ENCODE measurements at places on chromosomes 7 and 10. TPM values are rescaled to one million over a fixed set of nuclear protein-coding genes. Genes with fewer than 3 reads are reported as not detected.
A peak's percentile ranks its signal among the peaks of the same experiment; 100 is the strongest.

- DNase-seq: no peak
These were observed 967.8 kb upstream of the SORCS1 start for GRCh38 chr10:108132303-108132702.

DNA sequence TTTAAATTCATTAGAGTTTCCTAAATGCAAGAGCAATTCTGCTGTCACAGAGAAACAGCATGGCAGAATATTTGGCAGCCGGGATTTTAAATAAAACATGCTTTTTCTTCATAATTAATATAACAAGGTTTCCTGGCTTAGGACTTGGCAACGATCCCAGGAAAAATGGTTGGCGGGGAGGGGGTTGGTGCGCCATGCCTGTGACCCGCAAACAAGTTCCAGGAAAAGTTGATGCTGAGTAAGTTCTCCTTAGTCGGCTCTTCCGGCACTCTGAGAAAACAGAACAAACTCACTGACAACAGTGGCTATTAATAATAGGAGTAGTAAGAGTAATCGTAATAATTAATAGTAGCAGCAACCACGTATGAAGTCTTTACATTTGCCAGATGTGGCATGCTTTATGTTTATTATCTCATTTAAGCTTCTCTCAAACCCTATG lies 4.6 kb downstream of the HABP2 start:
- DNase-seq: no peak

The HTR5A gene
- not detected for total RNA-seq

DNA sequence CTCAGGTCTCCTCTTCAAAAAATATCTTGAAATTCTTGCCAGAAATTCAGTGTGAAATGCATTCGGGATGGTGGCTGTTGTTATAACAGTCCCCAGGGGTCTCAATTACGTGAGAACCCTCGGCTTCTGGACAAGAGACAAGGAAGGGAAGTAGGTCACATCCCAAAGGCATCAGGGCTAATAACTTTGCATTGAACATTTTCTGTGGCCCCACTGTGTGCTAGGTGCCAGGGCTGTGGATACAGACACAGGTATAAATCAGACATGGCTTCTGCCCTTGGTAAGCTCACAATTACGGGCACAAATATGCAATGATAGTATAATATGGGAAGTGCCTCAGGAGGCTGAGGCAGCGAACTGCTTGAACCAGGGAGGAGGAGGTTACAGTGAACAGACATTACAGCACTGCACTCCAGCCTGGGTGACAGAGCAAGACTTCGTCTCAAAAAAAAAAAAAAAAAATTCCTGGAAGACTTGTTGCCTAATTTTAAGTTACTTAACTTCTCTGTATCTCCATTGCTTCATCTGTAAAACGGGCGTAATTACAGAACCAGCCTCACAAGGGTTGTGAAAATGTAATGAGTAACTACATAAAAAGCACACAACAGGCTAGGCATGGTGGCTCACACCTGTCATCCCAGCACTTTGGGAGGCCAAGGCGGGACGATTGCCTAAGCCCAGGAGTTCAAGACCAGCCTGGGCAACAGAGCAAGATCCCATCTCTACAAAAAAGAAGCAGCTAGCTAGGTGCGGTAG lies 2.5 kb upstream of the RHBDD2 start:
- no peak for DNase-seq

DNA sequence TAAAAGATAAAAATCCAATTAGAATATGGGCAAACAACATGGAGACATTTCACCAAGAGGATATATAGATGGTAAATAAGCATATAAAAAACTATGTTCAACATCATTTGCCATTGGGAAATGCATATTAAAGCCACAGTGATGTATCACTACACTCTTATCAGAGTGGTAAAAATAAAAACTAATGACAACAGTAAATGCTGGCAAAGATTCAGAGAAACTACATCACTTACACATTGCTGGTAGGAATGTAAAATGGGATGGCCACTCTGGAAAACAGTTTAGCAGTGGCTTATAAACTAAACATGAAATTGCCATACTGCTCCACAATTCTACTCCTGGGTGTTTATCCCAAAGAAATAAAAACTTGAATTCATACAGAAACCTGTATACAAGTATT lies 59.2 kb downstream of the CROT start:
- DNase-seq: no peak

The HMX2 gene
- total RNA-seq: not detected

- DNase-seq: peak; percentile 83
These were observed 118.0 kb downstream of the WDFY4 start for GRCh38 chr10:48802611-48803071.

GRCh38 chr10:111430070-111430469 lies 353.2 kb downstream of the ADRA2A start:
- peak; percentile 2 for DNase-seq

DNA sequence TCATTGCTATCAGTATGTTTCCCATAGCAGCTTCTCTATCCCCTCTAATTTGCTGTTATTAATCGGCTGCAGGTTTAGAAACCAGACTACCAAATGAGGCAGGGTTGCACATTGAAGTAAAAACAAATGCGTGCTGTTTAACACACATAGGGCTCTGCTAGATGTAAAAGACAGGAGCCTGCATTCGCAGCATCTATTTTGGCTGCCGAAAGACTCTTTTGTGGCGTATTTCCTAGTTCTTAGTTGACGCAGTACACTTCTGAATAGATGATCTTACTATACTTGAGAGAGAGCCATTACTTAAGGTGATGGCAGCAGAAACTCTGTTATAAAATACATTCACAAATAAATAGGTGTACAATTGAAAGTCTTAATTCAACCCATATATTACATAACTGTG lies 21.4 kb downstream of the SGCE start:
- DNase-seq: no peak

GRCh38 chr7:55593172-55593514 lies 20.8 kb upstream of the VOPP1 start:
- DNase-seq: no peak

The LRRTM3 gene
- total RNA-seq: not detected

GRCh38 chr10:85641479-85642009 lies 725.1 kb downstream of the GRID1 start:
- DNase-seq: no peak

The WDFY4 gene
- 0.57 TPM for total RNA-seq

GRCh38 chr7:7779888-7780287 lies 61.5 kb upstream of the RPA3 start:
- no peak for DNase-seq

The CPEB3 gene
- 4.4 TPM for total RNA-seq

GRCh38 chr7:16728811-16729210 lies 24.7 kb upstream of the TSPAN13 start:
- DNase-seq: no peak

- no peak for DNase-seq
These were observed 260.8 kb upstream of the HABP2 start for GRCh38 chr10:113292086-113292485.

DNA sequence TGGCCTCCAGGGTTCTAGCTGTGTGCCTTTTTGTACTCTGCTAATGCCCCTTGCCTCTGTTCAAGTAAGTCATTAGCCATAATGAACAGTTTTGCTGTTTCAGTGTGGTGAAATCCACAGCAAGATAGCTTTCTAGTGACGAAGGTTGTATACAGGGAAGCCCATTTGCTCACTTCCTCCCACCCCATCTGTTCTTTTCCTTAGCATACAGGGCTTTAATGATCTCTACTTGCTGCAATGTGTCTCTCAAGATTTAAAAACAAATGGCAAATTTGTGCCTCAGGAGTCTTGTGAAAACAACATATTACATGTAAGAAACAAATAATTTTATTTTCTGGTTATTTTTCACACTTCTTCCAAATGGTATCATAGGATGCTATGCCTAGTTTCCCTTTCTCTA lies 243.2 kb downstream of the CDK14 start:
- no peak for DNase-seq

The ARHGEF35 gene
- 3.5 TPM for total RNA-seq

The GIMAP6 gene
- total RNA-seq: 43.8 TPM

DNA sequence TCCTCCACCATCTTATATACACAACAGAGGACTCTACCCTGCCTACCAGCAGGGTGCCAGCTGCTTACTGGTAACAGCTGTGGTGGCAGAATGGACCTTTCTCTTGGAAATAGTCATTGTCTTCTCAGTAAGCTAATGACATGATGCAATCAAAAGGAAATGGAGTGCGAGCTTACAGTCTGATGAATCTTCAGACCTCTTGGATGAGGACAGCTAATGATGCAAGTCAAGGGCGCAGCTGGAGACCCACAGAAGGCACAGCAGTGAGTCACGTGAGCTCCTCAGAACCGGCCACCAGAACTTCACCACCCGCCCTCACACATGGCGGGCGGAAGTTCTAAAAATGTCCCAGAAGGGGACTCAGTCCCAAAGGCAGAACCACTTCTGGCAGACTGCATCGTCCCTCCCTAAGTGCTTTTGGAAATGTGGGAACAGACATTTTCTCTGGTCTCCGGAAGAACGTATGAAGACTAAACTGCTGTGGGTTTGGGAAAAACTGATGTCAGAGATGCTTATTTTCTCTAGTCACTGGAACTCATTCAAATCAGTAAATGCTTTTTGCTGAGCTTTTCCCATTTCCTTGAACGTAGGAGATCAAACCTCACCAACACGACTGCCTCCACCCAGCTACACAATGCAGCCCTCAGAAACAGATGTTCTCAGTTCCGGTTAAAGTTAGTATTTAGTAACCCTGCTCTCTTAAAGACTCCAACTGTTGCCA lies 96.4 kb downstream of the FAS start:
- DNase-seq: peak; percentile 35

DNA sequence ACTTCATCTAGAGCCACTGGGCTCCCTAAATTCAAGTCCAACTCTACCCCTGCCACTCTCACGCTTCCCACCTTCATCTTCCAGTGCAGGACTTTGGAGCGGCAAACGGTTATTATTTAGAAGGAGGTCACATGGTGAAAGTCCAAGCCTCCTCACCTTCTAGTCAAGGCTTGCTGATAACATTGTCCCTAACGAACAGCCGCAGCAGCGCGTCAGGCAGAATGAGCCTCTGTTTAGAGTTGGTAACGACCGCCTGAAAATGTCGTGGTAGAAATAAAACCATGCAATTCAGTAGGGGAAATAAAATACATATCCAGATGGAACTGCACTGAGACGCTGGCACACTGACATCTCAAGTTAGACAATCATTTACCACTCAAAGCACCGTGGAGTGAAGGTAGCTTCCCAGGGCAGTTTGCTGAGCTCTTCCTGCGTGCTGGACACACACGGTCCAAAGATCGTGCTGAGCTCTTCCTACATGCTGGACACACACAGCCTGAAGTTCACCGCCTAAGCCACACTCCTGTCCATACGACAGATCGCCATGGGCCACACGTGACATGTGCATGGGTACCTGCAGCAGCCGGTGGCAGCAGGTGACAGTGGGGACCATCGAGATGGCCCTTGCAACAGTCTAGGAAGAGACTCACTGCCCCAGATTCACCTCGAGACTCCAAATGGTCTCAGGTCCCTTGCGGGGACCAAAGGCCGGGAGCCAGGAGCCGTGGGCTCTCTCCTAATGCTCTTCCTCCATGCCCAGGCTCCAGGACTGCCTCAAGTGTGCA lies 323.5 kb downstream of the PTPRN2 start:
- DNase-seq: no peak

- DNase-seq: no peak
These were observed 397.5 kb upstream of the GALNT17 start for GRCh38 chr7:70734411-70734810.

The EBF3 gene
- not detected for total RNA-seq

DNA sequence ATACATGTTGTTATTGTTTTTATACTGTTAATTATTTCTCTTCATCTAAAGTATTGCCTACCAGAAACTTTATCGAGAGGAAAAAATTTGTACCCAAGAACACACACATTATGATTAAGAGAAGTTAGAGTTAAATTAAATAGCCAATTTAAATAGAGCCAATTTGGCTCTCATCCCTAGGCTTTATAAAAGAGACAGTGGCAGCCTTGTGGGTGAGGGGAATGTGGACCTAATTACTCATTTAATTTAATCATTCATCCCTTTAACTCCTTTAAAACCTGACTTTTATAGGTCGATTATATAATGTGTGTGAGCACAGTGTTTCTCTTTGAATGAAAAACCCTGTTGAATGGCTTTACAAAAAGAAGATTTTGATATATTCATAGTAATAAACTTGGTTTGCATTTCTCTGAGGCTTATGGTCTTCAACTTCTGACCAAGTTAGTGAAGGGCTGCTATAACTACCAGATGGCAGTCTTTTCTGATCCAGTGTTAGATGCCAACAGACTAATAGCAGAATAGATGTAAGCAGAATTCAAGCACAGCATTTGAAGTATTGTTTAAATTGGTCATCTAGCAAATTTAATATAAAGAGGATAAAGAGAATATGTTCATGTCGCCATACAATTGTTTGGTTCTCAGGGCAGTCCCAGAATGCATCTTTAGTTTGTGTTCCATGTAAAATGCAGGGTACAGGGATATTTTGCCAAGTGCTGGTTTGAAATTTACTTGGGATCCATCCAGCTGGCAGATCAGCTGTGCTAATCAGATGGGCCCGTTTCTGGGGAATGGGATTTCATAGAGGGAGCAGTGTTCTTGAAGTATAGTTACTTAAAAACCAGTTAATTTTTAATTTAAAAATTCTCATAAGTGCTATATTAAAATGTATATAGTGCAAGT lies 25.3 kb downstream of the ADD3 start:
- DNase-seq: no peak

The HOXA4 gene
- not detected for total RNA-seq

The TFEC gene
- 1.0 TPM for total RNA-seq

GRCh38 chr7:41130086-41130485 lies 572.8 kb downstream of the INHBA start:
- no peak for DNase-seq

The FAM13C gene
- not detected for total RNA-seq

- no peak for DNase-seq
These were observed 141.7 kb downstream of the USP6NL start for GRCh38 chr10:11469575-11470391.

DNA sequence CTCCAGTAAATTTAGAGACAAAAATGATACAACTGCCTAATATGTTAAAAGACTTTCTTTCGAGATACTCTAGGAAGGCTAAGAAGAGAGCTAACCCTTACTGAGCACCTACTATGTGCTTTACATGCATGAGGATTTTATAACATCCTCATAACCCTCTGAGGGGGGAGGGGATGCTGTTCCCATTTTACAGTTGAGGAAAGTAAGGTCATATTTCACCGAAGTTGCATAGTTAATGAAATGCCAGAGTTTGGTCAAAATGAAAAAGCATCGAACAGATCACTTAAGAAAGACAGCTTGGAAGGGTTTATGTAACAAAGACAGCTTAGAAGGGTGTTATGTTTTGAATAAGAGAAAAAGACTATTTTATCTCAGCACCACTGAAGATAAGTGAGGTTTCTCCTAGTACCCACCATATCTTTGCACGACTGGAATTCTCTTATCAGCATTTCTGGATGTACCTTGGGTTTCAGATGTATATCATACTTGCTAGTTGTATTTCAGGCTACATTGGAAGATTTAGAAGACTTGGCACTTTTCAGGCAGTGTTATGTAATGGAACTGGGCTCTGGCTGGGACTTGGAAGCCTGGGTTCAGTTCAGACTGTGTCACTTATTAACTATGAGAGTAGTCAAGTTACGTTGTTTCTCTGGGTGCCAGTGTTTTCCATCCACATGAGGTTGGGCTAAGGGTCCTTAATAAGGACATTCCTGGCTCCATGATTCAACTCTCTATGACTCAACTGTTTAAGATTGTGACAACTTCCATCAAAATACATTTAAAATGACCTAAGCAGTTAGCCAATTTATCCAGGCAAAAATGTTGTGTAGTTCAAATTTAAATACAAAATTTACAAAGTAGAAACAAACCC lies 6.0 kb downstream of the RHOBTB1 start:
- no peak for DNase-seq
